ENCODE measurements at places on chromosomes 7 and 10.

DNA sequence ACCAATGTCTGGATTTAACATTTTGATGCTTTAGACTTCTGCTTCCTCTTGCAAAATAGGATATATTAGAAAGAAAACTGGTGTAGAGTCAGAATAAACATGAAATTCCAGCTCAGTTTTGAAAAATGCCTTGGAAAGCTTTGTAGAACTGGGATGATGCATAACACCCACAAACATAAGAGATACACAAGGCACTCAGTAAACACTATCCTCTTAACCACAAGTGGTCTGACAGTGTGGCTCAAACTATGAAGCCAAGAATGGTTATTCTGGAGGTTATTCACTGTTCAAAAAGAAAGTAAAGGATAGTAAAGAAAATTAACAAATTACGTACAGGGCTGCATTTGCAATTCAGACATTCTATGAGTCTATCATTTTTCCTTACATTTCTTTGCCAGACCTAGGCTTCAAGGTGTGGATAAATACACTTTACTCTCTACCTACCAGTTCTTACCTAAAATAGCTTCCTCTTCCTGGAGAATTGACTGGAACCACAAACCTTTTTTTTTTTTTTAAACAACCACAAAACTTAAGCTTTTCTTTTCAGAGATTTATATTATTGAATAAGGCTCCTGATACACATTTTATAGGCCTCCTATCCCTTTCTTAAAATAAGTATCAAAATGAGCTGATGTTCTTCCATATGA is 9.0 kb upstream of the RSBN1L start:
- no peak for DNase-seq

- no peak for DNase-seq
Measured at GRCh38 chr10:97445357-97445721, 467 bp downstream of the EXOSC1 start.

- peak; percentile 77 for DNase-seq
Measured at GRCh38 chr7:36473454-36474282, 84.0 kb downstream of the ANLN start.

- DNase-seq = no peak
Measured at GRCh38 chr7:94683066-94683465, 27.1 kb upstream of the SGCE start.

- no peak for DNase-seq
Measured at GRCh38 chr7:81187753-81188152, 268.9 kb upstream of the SEMA3C start.

DNA sequence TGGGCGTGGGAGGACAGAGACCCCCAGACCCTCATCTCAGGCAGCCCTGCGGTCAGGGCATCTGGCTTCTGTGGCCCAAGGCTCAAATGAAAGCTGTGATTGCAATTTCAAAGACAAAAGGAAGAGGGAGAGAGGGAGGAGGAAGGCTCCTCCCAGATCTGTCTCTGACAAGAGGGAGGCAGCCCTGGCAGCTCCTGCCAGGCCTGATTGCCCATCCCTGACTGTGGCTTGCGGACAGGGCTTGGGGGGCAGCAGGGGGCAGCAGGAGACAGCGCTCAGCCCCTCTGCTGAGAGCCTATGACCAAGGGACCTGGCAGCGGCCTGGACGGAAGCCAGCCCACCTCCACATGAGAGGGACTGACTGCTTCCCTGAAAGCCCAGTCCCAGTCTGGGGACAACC is 91.8 kb downstream of the PTPRN2 start:
- peak; percentile 74 for DNase-seq

DNA sequence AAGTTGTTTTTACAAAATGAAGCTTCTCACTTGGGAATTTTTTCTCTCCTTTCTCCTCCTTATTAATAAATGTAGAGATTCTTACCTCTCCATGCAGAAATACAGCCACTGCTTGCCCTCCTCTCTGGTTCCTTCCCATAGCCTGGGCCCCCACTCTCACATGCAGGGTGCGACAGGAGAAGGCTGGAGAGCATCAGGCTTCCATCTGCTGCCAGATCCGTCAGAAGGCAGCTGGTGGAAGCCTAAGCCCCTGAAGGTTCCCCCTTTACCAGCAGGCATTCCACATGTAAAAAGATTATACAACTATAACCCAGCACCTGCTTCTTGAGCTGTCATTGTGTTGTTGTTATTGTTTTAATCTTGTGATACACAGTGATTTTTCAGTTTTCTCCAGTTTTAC is 314.2 kb downstream of the LHFPL3 start:
- DNase-seq = peak; percentile 61

DNA sequence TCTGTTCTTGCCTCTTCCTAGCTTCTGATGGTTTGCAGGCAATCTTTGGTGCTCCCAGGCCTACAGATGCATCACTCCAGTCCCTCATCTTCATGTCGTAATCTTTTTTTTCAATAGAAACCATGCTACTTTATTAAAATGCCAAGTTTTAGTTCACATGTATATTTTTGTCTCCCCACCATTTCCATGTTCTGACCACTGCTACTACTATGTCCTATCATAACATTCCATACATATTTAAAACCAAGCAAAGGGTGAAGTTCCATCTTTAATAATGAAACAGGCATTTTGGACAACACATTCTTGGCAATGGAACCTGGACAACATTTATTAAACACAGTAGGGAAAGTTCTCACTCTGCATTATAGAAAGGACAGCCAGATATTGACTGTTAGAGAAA is 58.8 kb downstream of the ZNF518A start:
- no peak for DNase-seq

- DNase-seq = no peak
Measured at GRCh38 chr7:25037325-25037724, 57.3 kb upstream of the OSBPL3 start.

DNA sequence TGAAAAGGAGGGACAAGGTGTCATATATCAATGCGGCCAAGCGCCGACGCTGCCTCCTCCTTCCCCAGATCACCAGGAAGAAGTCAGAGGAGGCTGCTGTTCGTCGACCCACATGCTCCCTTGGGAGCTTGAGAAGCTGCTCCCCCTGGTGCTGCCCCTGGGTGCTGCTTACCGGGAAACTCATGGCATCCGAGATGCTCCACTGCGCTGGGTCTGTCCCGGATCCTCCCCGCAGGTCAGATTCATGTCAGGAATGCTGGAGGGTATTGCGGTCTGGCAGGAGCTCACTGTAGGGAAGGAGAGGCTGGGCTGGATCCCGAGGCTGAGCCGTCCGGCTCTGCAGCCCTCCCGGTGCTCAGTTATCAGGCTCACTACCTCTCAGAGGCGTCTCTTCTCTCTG is 123.7 kb upstream of the FAM20C start:
- DNase-seq = no peak

DNA sequence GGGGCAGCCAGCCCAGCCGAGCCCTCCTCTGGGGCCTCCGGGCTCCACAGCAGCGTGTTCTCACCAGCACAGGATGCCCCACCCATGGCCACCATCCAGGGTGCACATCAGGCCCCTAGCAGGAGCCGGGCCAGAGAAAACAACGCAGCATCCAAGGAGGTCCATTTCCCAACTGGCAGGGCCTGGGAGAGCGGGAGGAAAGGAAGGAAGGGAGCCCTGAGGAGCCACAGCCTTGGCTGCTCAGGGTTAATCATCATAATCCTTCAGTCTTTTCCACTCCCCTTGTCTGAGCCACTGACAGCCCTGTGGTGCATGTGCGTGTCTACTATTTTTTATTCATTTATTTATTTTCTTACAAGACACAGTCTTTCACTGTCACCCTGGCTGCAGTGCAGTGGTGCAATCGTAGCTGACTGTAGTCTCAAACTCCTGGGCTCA is 3.6 kb downstream of the PLAC9 start:
- DNase-seq = no peak

DNA sequence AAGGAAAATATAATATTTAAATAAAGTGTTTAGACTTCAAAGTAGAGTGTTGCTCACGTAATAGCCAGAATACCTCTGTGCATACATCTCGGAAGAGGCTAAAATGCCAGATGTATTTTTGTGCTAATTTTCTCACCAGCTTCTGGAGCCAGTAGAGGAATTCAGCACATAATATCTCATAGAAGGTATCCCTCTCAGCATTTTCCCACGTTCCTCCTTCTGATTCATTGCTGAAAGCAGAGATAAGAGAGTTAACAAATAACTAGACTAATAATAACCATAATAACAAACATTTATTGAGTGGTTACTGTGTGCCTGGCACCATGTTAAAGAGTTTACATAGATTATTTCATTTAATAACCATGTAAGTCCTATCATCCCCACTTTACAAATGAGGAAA is 123.6 kb downstream of the VTI1A start:
- DNase-seq = no peak

DNA sequence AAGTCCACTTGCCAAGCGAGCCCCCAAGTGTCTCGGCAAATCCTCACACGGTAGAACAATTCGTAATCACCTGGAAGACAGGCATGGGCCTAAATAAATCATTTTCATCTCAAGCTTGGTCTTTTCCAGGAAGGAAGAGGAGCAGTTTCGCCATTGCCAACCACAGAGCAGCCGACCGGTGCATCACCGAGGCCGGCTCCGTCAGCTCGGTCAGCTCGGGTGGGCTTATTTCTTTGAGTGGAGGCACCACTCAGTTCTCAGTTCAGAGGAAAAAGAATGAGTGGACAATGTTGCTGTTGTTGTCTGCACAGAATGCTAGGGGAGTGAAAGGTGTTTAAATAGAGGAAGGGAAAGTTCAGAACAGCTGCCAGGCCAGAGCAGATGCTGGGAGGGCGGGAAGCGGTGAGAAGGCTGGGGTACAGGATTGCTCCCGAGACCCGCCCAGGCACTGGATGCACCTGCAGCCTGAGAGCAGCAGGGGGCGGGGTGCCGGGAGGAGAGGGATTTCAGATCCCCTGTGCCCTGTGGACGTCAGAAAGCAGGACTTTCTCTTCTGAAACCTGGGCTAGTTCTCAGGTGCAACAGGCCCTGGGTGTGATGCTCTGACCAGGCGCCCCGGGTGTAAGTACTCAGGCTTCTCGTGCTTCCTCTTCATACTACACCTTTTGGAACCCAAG is 17.7 kb upstream of the IGFBP3 start:
- DNase-seq = peak; percentile 45

DNA sequence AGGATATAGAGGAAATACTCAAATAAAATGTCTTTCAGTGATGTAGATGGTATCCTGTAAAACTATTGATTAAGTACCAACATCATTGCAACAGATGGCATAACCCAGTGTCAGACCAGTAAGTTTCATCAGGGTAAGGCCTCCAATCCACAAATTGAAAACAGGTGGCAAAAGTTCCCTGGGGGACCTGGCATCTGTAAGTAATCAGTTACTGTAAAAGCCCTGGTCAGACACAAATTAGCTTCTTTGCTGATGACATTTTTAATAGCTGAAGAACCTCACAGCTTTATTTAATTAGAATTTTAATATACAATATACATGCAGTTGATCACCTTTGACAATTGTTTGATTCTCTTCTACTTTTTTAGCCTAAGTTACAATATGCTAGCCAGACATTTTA is 152.5 kb downstream of the PLXDC2 start:
- no peak for DNase-seq

Data from glutamatergic neuron (in vitro differentiated cells).